ENCODE measurements at places on chromosomes 16 and 17.

- DNase-seq, result no peak
These were observed 115.8 kb downstream of the MSI2 start for GRCh38 chr17:57372156-57372555.

DNA sequence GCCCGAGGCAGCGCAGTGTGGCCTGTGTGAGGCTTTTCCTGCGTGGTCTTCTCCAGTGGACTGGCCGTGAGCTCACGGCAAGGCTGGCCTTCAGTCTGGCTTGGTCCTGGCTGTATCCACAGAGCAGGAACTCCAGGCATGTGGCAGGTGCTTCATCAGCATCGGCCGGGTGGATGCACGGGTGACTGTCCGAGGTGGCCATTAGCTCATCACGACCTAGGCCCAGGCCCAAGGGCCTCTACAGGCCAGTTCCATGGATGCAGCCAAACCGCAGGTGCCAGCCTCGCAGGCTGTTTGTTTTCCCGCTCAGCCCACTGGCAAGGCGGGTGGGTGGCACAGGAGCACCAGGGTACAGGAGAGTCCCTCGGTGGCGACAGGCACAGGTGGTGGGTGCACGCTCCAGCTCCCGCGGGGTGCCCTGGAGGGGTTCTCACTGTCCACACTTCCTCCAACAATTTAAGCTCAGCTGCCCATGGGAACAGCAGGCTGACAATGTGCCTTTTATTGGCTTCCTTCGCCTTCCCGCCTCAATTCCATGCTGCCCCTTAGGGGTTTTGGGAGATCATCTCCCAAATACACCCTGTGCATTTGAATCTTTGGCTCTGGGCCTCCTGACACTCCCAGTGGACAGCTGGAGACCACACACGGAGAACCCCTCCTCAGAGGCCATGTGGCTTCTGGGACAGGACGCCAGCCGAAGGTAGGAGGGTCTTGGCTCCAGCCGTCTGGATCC is 33.0 kb downstream of the ENGASE start:
- no peak for DNase-seq

GRCh38 chr17:81391936-81392908 is 3.0 kb upstream of the BAHCC1 start:
- no peak for DNase-seq

DNA sequence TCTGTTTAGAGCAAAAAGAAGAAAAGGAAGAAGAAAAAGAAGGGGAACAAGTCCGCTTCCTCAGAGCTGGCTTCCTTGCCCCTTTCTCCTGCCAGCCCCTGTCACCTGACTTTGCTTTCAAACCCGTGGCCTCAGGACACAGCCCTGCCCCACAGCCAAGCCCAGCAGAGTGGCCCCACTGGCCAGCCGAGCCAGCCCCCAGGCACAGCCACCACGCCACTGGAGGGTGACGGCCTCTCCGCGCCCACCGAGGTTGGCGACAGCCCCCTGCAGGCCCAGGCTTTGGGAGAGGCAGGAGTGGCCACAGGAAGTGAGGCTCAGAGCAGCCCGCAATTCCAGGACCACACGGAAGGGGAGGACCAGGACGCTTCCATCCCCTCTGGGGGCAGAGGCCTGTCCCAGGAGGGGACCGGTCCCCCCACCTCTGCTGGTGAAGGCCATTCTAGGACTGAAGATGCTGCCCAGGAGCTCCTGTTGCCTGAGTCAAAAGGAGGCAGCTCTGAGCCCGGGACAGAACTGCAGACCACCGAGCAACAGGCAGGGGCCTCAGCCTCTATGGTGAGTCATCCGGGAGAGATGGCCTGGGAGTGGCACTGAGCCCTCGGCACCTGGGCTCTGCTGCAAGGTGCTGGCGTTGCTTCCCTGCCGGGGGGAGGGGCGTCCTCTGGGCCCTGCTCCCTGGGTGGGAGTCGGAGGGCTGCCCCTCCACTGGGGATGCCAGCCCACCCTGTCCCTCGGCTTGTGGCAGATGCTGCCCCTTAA is 27.3 kb downstream of the RNF213 start:
- DNase-seq, result no peak

DNA sequence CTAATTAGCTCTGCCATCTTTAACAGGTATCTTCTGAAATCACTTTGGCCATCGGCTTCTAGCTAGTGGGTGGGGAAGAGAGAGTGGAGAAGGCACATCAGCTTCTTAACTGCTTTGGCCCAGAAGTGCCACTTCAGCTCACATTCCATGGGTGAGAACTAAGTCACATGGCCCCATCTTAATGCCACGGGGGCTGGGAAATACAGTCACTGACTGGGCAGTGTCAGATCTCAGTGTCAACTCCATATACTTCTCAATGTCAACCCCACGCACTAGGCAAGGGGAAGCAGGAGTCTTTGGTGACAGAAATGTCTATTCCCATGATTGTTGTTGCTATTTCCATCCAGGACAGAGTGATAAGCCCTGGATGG is 29.4 kb downstream of the CCR7 start:
- no peak for DNase-seq

DNA sequence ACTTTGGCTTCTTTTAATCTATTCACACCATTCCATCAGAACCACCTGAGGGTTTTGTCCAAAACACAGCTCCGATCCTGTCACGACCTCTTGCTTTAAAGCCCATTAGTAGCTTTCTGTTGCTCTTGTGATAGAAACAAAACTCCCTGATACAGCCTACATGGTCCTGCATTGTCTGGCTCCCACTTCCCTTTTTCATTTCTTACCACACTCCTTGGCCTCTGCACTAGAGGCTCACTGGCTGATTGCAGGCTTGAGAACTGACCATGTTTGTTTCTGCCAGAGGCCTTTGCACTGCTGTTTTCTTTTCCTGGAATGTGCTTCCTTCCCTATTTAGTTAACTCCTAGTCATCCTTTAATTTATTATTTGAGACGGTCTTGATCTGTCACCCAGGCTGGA is 23.7 kb downstream of the IST1 start:
- DNase-seq, result no peak

DNA sequence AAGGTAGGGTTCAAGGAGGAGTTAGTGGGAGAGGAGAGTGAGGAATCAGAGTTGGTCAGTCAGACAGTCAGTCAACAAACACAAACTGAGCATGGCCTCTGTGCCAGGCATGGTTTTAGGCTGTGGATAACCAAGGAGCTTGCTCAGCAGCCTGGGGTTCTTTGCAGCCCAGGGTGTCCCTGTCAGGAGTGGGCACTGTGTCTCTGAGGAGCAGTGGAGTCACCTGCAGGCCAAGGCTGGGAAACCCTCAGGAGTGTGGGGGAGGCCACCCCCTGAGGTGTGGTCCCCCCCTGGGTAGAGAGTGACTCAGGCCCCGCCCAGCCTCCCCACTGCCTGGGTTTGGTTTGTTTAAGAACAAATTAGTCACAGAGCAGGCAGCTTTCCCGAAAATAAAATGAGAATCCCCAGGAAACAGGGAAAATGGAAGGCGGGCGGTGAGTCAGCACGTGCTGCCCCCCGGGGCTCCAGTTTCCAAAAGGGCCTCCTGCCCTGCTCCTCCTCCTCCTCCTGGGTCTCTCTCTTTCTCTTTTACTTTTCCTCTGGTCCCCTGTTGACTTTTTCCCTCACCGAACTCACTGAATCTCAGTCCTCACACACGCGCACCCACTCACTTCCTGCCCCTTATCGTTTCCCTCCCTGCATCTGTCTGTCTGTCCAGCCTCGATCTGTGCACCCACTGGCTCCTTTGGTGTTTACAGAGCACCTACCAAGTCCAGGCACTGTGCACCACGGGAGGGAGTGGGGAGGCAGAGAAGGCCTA is 44.3 kb downstream of the SOCS3 start:
- DNase-seq, result no peak

GRCh38 chr16:53093162-53093744 is 38.5 kb downstream of the CHD9 start:
- no peak for DNase-seq

GRCh38 chr16:68707340-68708152 is 29.5 kb upstream of the CDH1 start:
- no peak for DNase-seq

DNA sequence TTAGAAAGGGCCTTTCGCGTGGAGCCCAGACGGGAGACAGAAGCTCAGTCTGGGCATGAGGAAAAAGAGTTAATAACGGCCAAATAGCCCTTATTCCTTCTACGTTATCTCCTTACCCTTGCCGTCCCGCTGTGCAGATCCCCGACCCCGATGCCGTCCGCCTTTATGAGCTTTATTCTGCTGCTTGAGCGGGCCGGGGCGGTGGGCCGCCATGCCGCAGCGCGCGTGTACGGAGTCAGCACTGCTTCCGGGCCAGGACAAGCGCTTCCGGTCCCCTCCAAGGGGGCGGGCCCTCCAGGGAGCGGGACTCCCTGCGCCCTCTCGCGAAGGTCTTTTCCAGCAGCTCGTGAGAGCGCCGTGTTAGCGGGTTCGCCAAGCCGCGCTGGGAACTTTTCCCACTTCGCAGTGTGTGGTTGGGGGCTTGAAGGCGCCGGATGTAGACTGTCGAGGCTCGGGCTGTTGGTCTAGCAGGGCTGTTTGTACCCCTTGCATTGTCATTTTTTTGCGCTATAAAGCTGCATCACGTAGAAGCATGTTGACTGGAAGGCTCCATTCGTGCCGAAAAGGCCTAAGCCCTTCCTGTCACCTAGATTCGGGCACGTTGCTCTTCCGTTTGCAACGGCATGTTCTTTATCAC is at the start of gene TSR1:
TSS of gene TSR1 (minus strand) at position 243 of the 637 bp plus-strand sequence. CDS start at position 213, 30 bp downstream.
- DNase-seq, result peak; percentile 81
